ENCODE measurements at places on chromosomes 4 and X.

GRCh38 chrX:1099146-1099770, 113.2 kb downstream of the CRLF2 start:
- no peak for DNase-seq

DNA sequence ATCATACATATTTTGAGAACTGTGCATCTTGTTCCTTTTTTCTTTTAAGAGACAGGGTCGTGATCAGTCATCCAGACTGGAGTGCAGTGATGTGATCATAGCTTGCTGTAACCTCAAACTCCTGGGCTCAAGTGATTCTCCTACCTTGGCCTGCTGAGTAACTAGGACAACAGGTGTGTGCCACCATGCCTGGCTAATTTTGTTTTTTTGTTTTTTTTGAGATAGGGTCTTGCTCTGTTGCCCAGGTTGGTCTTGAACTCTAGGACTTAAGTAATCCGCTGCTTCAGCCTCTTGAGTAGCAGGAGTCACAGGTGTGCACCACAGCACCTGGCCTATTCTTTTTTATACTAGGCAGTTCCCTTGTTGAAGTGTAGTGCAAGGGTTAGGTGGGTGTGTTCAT, 24.6 kb downstream of the KDM6A start:
- DNase-seq, result no peak

GRCh38 chr4:107793996-107794395, 30.7 kb upstream of the SGMS2 start:
- no peak for DNase-seq

DNA sequence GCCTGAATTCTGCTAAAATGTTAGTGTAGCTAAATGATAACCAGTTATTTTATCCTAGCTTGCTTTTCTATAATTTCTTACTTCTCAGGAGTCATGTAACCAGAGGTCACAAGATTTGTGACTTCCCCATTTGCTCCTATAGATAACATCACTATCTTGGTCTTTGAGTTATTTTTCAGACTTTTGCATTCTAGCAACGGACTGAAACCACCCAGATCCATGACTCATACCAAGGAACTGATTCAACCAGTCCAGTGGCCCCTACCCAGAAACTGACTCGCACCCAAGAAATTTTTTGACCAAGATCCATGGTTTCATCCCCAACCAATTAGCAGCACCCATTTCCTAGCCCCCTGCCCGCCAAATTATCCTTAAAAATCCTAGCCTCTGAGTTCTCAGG, 50.0 kb downstream of the IQCM start:
- no peak for DNase-seq

GRCh38 chrX:14295426-14295825, 233.9 kb upstream of the GLRA2 start:
- no peak for DNase-seq

DNA sequence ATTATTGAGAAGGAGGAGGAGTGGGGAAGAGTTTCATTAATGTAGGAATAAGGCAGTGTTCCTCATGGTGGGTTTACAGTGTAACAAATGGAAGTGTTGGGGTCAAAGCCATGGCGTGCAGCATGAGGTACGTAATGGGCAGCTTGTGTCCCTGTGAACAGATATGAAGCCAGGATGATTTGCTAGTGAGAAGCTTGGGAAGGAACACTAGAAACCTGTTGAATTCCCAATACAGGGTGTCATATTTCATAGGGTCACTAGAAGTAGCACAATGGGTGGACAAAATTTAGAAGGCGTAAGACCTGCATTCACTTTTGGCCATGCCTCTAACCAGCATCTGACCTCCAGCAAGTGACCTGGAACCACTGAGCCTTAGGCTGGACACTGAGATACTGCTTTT, 6.8 kb downstream of the PYURF start:
- DNase-seq, result no peak

- no peak for DNase-seq
Observed at GRCh38 chrX:24243188-24243587, 70.7 kb downstream of the SUPT20HL2 start.

DNA sequence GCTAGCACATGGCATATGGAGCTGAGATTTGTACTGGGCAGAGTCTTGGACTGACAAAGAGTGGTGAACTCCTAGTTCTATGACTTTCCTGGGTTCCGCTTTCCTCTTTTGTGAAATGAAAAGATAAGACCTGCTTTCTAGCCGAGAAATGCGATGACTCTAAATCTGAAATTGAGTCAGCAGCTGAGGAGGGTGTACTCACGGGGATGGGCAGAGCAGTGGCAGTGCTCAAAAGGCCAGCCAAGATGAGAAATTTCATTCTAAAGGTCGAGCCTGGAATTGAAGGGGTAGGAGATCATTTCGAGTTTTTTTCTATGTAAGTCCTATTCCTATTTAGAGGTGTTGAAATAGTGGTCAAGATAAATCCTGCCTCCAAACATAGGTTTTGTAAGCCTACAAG, 47.0 kb downstream of the NUDT9 start:
- DNase-seq, result no peak
